ENCODE measurements at places on chromosomes 2 and 18. TPM values are rescaled to one million over a fixed set of nuclear protein-coding genes. Genes with fewer than 3 reads are reported as not detected.

The MRO gene
- 0.16 TPM for total RNA-seq

The TXNL4A gene
- total RNA-seq = 142 TPM

The SEH1L gene
- 26.1 TPM for total RNA-seq

The REG1B gene
- not detected for total RNA-seq

The FAM124B gene
- total RNA-seq = not detected

The LRRTM4 gene
- not detected for total RNA-seq

The MARCO gene
- 0.05 TPM for total RNA-seq

The LRRC30 gene
- total RNA-seq = not detected

The CACNB4 gene
- total RNA-seq = 0.15 TPM

The CLIP4 gene
- total RNA-seq = 19.6 TPM

The CYBRD1 gene
- total RNA-seq = 33.9 TPM

The SPIRE1 gene
- total RNA-seq = 17.4 TPM

The CABYR gene
- total RNA-seq = 18.9 TPM

The LONRF2 gene
- 2.0 TPM for total RNA-seq

The HRH4 gene
- total RNA-seq = not detected

The SLC19A3 gene
- total RNA-seq = 2.4 TPM

The CD8B2 gene
- total RNA-seq = not detected

The NT5DC4 gene
- total RNA-seq = not detected

The ASAP2 gene
- 49.8 TPM for total RNA-seq

The DUSP19 gene
- 0.34 TPM for total RNA-seq

The PDE1A gene
- total RNA-seq = 0.31 TPM

The POTEC gene
- not detected for total RNA-seq

The GAREM1 gene
- 5.2 TPM for total RNA-seq

The IL1RL2 gene
- not detected for total RNA-seq

The ORC2 gene
- 14.0 TPM for total RNA-seq

The APLF gene
- total RNA-seq = 0.66 TPM

The KCNF1 gene
- 40.2 TPM for total RNA-seq

The CYB5A gene
- 133 TPM for total RNA-seq

The CD302 gene
- total RNA-seq = 1.9 TPM

The RBBP8 gene
- total RNA-seq = 21.3 TPM

The TRIM43 gene
- total RNA-seq = not detected

The FBXO15 gene
- total RNA-seq = 0.67 TPM

The BOLL gene
- total RNA-seq = not detected

The NCK2 gene
- total RNA-seq = 24.8 TPM

The MYL1 gene
- not detected for total RNA-seq

The POMC gene
- not detected for total RNA-seq

The SERPINB10 gene
- not detected for total RNA-seq

The TLX2 gene
- total RNA-seq = 0.31 TPM

The STARD6 gene
- total RNA-seq = not detected

The TACR1 gene
- total RNA-seq = 0.21 TPM

The SERPINB2 gene
- total RNA-seq = 0.07 TPM

The GNLY gene
- total RNA-seq = 0.08 TPM

The LRATD1 gene
- total RNA-seq = 0.10 TPM

The SKOR2 gene
- total RNA-seq = not detected

The TBR1 gene
- total RNA-seq = 0.07 TPM

The SOWAHC gene
- total RNA-seq = 9.3 TPM

The SKA1 gene
- 10.9 TPM for total RNA-seq

The VWA3B gene
- total RNA-seq = not detected

The TEX44 gene
- not detected for total RNA-seq

The KLF7 gene
- 17.0 TPM for total RNA-seq

The MYO7B gene
- total RNA-seq = 0.16 TPM
